Activated naive CD4-positive, alpha-beta T cell (primary cell): ENCODE measurements at places on chromosomes 2 and 18.

- DNase-seq = no peak
Observed at GRCh38 chr18:2917259-2918047, 70.6 kb downstream of the EMILIN2 start.

GRCh38 chr2:236622660-236623059 is 53.0 kb downstream of the ACKR3 start:
- DNase-seq = no peak

- no peak for DNase-seq
Observed at GRCh38 chr2:234949762-234950434, 1.9 kb upstream of the SH3BP4 start.

- DNase-seq = no peak
Observed at GRCh38 chr2:47554311-47554905, 151.5 kb downstream of the MSH2 start.

GRCh38 chr2:129479892-129480291 is 499.6 kb upstream of the RAB6C start:
- DNase-seq = no peak

DNA sequence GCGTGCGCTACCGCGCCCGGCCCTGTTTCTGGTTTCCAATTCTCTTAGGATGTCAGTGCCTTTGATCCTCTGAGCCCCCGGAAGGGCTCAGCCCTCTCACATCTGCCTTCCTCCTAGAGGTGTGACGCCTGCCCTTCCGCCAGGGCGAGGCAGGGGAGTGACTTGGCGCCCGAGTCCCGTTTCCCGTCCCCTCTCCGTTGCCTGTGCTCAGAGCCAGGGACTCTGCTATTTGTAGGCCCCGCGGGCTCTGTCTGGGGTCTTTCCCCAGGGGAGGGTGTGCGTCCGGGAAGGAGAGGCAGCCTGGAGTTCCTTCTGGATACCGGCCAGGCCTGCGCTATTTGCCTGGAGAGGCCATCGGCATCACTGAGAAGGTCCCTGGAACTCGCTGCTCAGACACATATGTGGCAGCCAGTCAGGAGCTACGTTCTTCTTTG is 103.7 kb upstream of the TAF1B start:
- no peak for DNase-seq

DNA sequence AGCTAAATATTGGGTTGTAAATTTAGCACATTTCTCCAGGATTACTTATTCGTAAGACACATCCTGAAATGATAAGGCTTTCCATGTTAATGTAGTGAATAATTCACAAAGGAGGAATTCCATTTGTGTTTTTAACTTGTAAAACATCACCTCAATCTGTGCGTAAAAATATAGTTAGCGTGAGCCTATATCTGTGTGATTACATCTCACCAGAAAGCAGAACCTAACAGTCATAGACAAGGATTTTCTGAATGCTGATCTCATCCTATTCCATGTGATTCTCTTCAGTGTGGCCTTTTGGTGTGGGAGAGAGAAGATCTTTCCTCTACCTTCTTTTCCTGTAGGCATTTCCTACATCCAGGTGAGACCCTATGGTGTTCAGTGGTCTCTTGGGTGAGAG is 263.2 kb upstream of the RASGRP3 start:
- DNase-seq = no peak

DNA sequence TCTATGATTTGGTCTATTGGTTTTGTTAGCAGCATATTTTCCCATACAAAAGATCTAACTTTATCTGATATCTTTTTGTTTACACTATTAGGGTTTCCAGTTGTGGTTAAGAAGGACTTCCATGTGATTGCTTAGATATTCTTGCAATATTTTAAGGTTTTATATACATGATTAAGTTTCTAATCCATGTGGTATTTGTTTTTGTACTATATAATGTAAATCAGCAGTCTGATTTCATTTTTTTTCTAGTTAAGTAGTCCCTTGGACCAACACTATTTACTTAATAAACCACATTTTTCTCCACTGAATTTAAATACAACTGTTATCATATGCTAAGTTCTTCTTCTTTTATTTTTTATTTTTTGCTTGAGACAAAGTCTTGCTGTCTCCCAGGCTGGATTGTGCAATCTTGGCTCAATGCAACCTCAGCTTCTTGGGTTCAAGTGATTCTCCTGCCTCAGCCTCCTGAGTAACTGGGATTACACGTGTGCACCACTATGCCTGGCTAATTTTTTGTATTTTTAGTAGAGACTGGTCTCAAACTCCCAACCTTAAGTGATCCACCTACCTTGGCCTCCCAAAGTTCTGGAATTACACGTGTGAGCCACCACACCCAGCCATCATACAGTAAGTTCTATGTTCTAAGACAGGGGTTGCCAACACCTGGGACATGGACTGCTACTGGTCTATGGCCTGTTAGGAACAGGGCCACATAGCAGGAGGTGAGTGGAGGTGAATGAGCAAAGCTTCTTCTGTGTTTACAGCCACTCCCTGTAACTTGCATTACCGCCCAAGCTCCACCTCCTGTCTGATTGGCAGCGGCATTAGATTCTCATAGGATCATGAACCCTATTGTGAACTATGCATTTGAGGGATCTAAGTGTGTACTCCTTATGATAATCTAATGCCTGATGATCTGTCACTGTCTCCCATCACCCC is 58.5 kb upstream of the RAB27B start:
- no peak for DNase-seq

GRCh38 chr2:109247812-109248211 is 118.8 kb downstream of the SH3RF3 start:
- DNase-seq = no peak
